Colonic mucosa (tissue), 4 donors: ENCODE measurements at places on chromosomes 13 and 19.
A peak's percentile ranks its signal among the peaks of the same experiment; 100 is the strongest.

- DNase-seq, result no peak
Measured at GRCh38 chr13:44876782-44877324, 112.4 kb downstream of the NUFIP1 start.

- no peak for DNase-seq
Measured at GRCh38 chr19:35498220-35498619, 8.0 kb upstream of the KRTDAP start.

DNA sequence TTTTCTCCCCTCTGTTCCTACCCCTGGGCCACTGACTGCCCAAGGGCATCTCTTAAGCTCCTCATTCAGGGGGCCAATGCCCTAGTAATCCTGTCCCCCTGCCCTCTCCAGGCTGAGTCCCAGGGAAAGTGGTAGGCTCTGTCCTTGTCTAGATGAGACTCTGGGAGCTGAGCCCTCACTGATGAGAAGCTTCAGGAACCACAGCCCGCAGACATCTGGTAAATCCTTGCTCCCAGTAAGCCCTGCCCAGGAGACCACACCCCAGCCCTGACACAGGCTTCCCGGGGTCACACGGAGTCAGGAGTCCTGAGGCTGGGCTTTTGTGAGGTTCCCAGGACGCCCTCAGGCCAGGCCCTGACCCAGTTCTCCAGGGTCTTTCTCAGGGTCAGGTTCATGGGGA is 1.9 kb downstream of the CEACAM4 start:
- no peak for DNase-seq

GRCh38 chr13:35953537-35954206 is 177.5 kb downstream of the DCLK1 start:
- DNase-seq, result peak; percentile 58

DNA sequence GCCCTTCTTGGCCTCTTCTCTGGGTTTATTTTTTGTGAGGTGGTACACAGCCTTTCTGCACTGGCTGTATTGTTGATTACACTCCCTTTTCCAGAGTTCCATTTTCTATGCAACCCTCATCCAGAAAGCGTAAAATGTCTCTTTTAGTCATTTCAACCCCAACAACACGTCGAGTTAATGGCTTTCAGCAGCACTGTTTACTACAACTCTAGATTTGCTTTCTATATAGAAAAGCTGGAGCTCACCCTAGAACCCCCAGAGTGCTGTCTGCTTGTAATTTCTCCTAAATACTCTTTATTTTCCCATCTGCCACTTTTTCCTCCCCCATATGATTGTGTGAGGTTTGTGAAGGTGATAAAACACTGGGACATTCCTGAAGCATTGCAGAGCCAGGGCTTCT is 148.9 kb upstream of the TMTC4 start:
- DNase-seq, result no peak

- DNase-seq, result peak; percentile 24
Measured at GRCh38 chr13:34416971-34417380, 525.1 kb upstream of the NBEA start.
